ENCODE measurements at places on chromosomes 1 and 21.
A peak's percentile ranks its signal among the peaks of the same experiment; 100 is the strongest.

DNA sequence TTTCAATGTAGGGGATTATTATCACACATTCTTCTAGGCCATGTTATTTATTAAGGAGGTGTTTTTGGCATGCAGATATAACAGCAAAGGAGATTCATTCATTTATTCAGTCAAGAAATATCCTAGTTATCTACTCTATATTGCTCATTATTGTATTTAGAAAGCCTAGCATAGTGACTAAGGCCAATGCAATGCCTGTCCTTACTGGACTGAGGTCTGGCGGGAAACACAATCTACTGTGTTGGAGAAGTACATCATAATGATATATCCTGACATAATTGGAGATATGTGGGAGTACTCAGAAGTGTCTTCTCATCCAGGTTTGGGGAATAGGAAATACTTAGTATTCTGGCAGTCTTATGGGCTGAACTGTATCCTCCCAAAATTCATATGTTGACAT is 421.5 kb upstream of the USP24 start:
- no peak for DNase-seq

- no peak for DNase-seq
These were observed 1.6 kb downstream of the MFAP2 start for GRCh38 chr1:16978567-16979474.

DNA sequence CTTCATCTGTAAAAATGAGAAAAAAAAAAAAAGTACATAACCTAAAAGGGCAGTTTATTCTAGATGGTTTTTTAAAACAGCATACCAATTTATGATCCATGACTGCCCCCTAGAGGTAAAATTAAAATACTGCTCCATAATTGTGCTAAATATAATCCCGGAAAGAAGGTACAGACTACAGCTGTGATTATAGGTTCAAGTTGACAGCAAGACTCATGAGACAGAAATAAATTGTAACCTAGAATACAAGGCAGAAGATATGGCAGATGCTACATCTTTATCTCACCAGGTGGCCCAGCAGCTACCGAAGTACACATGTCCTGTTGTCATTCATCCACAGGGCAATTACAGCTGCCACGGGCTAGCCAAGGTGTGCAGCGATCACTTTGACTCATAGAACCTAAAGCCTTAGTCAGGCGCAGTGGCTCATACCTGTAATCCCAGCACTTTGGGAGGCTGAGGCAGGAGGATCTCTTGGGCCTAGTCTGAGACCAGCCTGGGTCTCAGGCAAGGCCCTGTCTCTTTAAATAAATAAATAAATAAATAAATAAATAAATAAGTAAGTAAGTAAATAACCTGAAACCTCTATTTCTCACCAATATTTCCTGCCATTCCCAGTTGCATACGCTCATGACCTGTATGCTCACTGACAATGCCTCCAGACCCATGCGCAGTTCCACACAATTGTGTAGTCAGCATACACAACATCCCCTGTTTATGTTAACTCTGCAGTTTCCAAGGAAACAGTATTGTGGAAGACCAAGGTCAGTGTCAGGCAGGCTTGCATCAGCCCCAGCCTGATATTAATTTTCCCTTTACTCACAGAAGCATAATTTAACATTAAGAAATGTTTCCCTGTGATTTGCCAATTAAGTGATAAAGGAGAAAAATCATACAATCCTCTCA is 18.3 kb upstream of the PPIE start:
- no peak for DNase-seq

- no peak for DNase-seq
These were observed 19.7 kb downstream of the SLC5A9 start for GRCh38 chr1:48242141-48242736.

DNA sequence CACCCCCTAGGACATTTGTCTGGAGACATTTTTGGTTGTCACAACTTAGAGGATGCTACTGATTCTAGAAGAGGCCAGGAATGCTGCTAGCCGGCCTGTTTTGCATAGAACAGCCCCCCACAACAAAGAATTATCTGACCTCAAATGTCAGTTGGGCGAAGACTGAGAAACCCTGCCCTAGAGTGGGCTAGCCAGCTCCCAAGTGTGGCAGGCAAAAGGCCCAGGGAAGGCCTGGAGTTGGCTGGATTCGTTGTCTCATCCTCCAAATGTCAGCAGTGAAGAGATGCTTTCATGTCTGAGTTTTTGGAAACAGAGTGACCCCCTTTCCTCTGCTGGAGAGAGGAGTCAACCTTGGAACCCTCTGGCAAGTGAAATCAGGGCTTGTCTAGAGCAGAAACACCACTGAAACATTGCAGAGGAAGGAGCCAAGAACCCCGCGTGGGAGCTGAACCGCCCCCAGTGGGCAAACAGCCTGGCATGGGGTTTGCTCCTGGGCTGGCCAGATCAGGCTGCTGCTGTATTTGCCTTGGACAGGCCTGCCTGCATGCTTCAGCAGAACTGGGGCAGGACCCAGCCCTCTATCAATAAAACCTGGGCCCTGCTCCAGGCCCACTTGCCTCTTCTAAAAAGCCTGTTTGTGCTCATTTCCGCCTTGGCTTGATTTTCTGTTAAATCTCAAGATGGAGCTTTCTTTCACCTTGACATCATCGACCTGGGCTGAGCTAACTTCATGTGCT is 32.9 kb downstream of the RASSF5 start:
- no peak for DNase-seq

DNA sequence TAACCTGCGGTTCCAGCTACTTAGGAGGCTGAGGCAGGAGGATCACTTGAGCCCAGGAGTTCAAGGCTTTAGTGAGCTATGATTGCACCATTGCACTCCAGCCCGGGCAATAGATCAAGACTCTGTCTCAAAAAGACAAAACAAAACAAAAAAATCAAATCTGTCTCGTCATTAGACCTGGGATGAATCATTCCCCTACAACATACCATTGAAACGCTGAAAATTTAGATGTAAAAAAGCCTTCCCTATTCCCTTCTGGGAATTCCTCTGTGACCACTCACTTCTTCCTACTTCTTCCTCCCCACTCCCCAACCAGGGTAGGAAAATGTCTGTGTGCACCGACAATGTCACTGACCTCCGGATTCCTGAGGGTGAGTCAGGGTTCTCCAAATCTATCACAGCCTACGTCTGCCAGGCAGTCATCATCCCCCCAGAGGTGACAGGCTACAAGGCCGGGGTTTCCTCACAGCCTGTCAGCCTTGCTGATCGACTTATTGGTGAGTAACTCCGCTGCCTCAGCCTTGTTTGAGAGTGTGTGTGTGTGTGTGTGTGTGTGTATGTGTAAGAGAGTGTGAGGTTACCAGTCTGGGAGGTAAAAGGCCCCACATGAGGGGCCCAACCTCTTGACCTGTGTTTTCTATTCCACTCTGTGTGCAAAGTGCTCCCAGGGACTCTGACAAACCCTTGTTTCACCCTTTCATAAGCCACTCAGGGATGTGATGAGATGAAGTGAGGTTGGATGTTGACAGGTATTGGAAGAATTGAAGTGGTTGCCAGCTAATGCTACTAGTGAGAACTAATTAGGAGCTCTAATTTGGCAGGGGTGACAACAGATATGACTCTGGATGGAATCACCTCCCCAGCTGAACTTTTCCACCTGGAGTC is 16.3 kb upstream of the SARS1 start:
- no peak for DNase-seq

GRCh38 chr1:78672428-78672827 is 22.8 kb downstream of the IFI44 start:
- DNase-seq = no peak

DNA sequence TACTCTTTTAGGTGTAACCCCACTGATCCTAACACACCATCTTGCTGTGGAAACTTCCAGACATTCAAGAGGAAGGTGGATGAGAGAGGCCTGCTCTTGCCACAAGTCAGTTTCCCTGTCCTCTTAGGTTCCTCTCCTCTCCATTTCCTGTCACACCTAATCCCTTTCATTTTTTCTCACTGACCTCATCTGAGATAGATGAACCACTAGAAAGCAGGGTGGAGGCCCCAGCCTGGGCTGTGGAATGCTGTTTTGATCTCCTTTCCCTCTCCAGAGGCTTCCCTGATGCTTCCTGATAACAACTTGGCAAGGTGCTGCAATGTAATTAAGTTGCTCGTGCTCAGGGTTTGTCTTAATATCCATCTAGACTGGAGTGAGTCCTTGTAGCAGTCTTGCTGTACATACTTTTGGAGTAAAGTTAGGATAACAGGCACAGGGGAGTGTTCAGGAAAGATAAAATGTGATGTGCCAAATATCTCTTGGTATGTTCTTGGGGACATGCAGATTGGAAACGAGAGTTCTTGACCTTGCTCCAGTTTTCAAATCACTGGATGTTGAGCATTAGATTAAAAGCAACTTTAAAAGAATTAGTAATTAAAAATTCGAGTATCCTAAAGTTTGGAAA is 11.2 kb downstream of the LRRC42 start:
- no peak for DNase-seq

DNA sequence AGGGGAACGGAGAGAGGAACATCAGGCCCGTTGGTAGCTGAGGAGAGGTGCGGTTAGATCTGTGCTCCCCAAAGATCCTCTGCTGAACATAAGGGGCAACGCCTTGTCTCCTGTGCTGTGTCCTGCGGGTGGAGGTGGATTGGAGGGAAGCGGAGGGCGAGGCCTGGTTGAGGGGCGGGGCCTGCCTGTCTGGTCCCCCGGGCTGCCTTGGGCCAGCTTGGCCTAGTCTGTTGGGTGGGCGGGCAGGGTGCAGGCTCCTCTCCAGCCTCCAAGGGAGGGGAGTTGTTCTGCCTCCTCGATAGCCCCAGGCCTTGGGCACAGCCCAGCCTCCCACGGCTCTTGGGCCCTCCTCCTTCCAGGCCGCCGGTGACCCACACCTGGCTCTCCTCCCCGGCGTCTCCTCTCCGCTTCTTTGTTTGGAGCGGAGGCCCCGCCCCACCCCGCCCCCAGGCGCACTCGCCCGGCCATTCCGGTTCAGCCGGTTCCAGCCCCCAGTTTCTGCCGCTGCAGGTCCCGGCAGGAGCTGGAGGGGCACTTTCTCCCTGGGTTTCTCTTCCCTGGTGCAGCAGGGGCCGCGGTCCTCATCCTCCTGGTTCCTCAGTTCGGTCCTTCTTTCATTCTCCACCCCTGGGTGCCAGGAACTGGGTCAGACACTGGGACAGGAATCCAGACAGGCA is 19.4 kb downstream of the PTPRF start:
- no peak for DNase-seq

DNA sequence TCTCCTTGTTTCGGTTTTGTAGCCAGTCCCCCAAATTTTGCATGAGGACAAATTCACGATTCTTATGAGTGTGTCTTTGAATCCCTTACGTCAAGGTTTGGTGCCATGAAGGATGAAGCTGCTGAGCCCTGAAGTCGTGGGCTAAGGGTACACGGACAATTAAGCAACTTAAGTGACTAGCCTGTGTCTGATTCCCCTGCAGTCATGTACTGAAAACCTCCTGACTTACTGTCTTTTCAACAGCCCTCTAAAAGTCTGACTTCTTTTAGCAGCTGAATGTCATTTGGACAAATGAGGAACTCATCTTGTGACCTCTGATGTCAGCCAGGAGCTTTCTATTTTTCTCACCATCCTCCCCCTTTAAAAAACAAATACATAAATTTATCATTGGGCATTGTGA is 27.1 kb upstream of the C1orf105 start:
- DNase-seq = no peak

DNA sequence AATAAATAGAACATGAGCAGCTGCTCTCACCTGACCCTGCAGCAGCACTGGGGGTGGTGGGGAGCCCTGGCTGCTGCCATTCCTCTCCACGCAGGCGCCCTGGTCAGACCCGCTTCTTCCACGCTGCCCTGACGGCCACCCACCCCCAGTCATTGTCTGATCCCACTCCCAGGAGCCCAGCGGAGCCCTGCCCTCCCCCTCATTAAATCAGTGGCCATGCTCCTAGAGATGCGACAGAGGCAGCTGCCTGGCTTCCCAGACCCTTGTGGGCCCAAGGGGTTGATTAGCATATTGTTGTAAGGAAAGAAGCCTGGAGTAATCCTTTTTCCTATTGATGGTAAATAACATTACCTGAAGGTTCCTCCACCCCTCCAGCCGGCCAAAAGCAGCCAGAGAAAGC is 301.5 kb downstream of the RRAGC start:
- no peak for DNase-seq

DNA sequence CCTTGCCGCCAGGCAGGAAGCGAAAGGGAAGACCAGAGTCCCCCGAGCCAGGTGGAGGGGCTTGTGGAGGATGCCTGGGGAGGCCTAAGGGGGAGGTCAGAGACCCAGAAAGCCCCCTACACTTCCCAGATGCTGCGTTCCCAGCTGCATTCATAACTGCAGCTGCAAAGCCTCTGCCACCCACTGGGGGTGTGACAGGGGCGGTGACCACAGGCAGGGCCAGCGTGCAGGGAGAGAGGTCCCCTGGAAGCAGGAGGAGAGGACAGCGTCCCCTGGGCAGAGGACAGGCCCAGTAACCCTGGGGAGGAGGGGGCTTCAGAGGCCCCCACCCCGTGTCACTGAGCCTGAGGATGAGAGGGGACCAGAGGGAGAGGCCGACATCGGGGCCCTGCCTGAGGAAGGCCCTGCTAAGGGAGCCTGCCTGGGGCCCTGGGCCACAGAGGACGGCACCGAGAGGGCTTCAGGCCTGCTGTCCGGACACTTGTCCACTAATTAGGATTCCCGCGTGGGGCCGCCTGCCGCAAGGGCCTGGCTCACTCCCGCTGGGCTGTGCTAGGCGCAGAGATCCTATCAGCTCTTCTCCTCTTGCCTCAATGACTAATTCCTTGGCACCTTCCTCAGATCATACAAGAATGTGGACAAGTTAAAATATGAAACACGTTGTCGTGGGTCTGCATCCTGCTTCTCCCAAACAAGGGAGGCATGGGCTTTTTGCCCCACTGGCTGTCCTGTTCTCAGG is 49.1 kb upstream of the CCDC27 start:
- DNase-seq = no peak

DNA sequence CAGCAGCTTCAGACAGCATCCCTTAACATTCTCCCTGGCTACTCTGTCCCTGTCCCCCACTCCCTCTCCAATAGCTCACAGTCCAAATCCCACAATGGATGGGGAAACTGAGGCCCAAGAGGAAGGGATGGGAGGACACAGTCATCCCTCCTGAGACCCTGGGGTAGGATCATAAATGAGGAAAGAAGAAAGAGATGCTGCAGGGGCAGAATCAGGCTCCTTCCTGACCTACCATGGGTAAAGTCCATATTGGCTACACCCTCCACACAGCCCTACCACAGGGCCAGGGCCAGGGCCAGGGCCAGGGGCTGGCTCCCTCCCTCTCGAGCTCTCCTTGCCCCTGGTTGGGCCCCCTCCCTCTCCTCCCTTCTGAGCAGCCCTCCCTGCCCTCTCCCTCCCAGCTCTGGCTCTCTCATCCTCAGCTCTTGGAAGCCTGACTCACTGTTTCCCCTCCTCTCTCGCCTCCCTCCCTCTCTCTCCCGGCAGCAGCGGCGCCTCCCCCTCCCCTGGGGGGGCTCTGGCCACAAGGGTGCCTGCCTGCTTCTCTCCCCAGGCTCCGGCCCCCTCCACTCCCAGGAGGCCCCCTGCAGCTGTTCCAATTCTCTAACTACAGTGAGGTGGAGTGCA is 4.9 kb downstream of the AHDC1 start:
- DNase-seq = peak; percentile 50

- DNase-seq = no peak
These were observed 35.1 kb downstream of the C2CD2 start for GRCh38 chr21:41918561-41919358.

- DNase-seq = no peak
These were observed 73.3 kb upstream of the WDR26 start for GRCh38 chr1:224507771-224508523.

GRCh38 chr1:162904579-162904978 is 43.6 kb upstream of the CCDC190 start:
- DNase-seq = no peak
